ELR (cell line): ENCODE measurements at places on chromosomes 16 and 17.

DNA sequence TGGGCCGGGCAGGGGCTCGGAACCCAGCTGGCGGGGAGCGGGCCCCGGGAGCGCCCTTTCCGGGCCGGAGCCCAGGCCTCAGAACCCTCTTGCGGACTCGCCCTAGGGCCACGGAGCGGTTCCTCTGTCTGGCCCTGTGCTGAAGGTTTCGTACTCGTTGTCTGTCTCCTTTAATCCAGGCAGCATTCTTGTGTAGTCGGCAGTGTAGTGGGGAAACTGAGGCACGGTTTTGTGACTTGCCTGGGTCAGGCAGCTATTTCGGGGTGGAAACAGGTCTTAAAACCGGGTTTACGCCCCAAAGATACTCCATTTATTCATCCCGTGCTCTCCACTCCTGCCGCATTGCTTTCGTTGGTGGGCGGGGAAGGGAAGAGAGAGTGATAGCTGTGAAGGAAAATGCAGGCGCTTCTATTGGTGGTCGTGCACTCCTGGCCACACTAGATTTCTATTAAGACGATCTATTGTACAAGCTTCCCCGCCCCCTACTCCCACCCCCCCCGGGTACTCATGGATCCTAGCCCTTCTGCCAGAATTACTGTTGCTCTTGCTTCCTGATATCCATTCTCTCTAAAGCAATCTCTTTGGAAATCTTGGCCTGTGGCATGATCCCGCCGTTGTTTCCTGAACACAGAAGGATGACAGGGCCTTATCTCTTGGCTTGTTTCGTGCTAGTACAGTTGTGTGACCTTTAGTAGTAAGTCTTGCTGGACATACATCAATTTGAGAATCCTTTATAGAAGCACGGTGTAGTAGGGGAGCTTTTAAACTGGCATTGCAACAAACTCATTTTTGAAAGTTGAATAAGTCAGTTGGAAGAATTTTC lies 751 bp downstream of the DCAF7 start:
- peak; percentile 75 for DNase-seq

GRCh38 chr17:32805029-32805976 lies 71.6 kb downstream of the MYO1D start:
- DNase-seq = peak; percentile 57

DNA sequence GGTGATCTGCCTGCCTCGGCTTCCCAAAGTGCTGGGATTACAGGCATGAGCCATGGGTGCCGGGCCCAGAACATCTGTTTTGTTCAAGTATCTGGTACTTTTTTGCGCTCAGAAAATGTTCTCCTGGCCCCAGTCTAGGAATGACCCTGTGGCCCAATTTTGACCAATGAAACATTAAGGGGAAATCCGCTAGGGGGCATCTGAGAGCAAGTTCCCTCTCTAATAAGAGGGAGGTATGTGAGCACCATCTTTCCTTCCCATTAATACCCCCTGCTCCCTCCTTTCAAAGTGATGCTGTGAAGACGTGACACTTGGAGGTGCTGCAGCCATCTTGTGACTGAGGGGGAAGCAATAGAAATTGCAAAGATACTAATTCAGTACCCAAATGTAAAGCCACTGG lies 16.5 kb upstream of the CLEC3A start:
- peak; percentile 4 for DNase-seq

DNA sequence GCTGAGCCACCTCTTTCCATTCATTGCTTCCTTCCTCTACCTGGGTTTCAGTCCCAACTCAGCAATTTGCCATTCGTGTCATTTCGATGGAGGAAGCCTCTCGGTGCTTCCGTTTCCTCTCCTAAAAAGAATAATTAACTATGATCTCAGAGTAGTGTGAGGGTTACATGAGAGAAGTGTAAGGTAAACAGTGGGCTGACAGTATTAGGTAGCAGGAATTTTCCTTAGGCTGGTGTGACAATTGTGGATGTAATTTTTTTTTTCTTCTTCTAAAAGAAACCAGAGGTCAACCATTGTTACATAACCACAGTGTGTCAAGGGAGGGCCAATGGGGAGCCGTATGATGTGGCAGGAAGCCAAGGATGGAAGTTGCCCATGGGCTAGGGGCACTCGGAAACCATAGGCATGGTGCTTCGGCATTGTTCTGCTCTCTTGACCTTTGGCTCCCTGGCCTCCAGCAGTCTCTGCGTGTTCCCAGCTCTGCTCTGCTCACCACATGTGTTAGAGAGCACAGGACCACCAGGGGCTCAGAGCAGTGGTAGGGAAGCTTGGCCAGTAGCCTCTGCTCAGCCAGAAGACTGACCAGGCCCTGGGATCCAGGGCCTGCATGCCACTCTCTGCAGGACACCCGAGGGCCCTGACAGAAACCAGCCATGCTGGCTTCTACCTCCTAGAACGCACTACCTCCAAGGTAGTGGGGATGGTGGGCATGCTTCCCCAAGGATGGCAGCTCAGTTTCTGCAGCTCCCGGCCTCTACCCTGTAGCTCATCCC lies 2.0 kb upstream of the TOP2A start:
- DNase-seq = no peak

GRCh38 chr16:15757630-15758251 lies 99.1 kb downstream of the MYH11 start:
- no peak for DNase-seq
